ENCODE measurements at places on chromosomes 7 and 10.

DNA sequence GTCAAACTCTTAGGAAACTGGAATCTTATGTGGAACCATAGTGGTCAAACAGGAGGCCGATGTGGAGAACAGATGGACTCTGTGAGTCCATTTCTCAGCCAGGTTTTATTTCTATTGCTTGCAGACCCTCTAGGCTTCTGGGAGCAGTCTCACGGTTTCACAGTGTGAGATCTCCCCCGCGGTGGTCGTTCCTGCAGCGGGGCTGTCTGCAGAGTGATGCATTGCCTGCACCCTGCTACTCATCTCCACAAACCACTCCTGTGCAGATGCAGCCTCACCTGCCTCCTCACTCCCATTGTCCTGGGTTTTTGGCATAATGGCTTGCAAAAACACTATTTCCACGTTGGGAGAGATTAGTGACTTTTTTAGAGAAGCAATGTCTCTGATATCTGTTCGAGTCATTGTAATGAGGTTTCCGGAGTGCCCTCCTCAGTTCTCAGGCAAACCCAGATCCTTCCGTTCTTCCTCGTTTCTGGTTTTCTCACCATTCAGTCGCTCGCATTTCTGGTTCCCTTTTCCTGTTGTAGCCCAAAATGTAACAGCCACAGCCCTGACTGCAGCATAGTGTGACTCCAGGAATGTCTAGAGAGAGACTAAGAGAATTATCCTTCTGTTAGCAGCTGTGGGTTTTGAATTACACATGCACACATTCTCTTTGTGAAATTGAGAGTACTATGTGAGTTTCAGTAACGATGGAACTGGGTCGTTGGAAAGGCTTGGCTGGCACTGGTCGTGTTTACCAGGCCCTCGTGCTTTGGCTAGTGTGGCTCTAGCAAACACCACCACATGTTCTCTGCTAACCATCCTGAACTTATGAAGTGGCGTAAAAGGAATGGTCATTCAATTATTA lies 30.2 kb downstream of the ACADSB start:
- no peak for DNase-seq

GRCh38 chr10:71801361-71801760 lies 28.0 kb upstream of the VSIR start:
- no peak for DNase-seq

DNA sequence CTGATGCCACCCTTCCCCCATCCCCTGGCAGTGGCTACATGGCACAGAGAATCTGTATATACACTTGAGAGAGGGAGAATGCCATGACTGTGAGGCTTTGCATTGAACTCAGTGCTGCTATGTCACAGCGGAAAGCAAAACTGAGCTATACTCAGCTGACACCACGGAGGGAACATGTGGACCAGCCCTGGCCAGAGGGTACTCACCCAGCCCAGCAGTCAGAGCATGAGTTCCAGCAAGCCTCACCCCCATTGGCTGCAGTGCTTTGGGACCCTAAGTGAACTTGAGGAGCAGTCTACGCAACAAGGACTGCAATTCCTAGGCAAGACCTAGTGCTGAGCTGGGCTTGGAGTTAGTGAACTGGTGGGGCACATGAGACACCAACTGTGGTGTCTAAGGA lies 10.3 kb upstream of the AOC1 start:
- DNase-seq, result no peak

DNA sequence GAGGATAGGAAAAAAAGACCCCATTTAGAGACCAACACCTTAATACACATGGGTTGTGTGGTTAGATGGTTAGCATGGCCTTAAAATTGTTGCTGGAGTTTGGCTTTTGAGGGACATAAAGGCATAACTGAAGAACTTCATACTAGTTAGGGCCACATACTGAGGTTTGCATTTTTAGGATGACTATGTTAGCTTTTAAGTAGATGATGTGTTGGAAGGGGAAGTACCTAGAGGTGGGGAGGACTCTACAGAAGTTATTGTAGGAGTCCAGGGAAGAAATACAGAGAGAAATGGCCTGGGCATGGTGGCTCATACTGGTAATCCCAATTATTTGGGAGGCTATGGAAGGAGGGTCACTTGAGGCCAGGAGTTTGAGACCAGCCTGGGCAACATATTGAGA lies 40.5 kb downstream of the ENTPD1 start:
- DNase-seq, result no peak

GRCh38 chr10:64760371-64760770 lies 1239.2 kb downstream of the REEP3 start:
- DNase-seq, result no peak

DNA sequence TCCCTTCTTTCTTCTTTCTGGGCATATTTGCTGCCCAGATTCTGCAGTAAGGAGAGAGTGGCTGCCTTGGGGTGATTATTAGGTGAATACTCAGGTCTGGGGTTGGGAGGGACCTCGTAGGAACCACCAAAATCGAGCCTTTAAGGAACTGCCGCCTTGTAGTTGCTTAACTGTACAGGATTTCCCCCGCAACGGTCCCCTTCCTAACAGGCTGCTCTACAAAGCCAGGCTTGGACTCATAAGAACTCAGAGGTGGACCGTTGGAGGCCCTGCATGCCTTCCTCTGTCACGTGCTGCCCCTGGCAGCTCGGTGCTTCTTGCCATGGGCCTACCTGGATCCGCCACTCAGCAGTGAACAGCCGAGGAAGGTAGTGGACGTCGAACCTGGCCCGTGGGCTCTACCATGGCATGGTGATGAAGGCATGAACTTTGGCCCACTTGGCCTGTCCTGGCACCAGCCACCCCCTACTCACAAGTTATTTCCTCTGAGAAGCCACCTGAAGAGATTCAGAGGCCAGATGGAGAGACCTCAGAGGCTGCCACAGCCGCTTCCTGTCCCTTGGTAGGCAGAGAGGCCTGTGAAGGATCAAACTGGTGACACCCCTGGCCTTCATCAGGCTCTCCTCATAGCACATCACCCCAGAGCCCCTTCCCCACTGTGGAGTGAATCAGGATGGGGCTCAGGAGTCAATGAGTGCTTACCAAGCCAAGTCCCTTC lies 54.6 kb downstream of the NOD1 start:
- no peak for DNase-seq
